ENCODE measurements at places on chromosomes 13 and 19.

DNA sequence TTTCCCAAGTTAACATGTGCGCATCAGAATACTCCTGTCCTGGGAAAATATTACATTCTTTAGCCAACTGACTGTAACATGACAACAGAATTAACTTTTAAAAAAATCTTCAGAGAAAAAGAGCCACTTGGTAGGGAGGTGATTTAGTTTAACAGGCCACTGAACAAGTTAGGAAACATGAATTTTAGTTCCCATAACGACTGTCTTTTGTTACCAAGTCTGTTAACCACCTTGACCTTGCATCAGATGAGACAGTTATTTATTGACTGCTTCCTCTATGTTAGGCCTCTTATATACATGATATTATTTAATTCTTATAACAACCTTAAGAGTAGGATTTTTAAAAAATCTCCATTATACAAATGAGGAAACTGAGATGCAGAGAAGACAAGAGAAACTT lies 268.6 kb downstream of the NDFIP2 start:
- DNase-seq: no peak

DNA sequence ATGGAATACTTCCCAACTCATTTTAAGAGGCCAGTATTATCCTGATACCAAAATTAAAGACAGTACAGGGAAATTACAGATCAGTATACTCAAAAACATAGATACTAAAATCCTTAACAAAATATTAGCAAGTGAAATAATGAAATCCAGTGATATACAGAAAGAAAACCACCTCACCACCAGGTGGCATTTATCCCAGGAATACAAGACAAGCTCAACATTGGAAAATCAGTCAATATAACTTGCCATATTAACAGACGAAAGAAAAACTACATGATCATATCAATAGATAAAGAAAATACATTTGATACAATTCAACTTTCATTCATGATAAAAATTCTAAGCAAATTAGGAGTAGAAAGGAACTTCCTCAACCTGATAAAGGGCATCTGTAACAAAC lies 6.7 kb upstream of the GNA15 start:
- peak; percentile 18 for DNase-seq

- DNase-seq: no peak
Observed at GRCh38 chr13:45704854-45705695, 3.0 kb downstream of the CBY2 start.

GRCh38 chr19:45638930-45639729 lies at the start of gene EML2:
Gene EML2 (minus strand): TSS chr19:45639397. CDS start chr19:45639376, 21 bp downstream.
- no peak for DNase-seq

DNA sequence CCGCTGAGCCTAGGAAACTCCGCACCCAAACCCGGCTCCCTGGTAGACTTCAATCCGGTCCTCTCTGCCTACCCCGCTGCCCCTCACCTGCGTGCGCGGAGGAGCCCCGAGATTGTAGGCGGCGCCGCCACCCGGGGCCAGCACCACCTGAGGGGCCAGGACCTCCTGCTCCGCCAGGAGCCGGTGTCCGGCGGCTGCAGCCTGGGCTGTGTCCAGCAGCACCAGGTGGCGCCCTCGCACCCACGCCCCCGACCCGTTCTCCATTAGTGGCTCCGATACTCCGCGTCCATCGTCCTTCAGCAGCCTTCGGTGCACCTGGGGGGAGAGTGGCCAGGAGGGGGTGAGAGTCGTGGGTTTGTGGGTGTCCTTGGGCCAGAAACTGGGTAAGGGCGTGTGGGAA lies 18.5 kb downstream of the MAN2B1 start:
- DNase-seq: no peak

- DNase-seq: no peak
Observed at GRCh38 chr19:1651568-1652291, 685 bp downstream of the TCF3 start.

DNA sequence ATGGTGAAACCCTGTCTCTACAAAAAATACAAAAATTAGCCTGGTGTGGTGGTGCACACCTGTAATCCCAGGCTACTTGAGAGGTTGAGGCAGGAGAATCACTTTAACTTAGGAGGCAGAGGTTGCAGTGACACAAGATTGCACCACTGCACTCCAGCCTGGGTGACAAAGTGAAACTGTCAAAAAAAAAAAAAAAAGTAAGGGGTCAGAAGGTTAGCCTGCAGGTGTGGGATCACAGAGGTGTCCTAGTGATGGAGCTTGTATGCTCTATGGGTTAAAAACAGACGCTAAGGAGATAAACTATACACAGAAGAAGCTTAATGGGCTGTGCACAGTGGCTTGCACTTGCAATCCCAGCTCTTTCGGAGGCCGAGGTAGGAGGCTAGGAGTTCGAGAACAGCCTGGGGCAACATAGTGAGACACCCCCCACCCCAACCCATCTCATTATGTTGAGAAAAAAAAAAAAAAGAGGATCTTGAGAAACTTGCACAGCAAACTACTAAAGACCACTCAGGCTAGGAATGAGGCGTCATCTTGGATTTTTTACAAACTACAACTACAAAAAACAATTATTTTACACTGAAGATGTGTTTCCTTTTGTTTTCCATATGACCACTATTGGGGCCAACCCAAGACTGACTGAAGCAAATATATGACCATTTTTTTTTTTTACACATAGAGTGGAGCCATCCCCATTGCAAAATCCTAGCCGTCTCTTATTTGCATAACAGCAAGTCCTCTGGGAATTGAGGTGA lies 7.9 kb downstream of the FOSB start:
- no peak for DNase-seq

DNA sequence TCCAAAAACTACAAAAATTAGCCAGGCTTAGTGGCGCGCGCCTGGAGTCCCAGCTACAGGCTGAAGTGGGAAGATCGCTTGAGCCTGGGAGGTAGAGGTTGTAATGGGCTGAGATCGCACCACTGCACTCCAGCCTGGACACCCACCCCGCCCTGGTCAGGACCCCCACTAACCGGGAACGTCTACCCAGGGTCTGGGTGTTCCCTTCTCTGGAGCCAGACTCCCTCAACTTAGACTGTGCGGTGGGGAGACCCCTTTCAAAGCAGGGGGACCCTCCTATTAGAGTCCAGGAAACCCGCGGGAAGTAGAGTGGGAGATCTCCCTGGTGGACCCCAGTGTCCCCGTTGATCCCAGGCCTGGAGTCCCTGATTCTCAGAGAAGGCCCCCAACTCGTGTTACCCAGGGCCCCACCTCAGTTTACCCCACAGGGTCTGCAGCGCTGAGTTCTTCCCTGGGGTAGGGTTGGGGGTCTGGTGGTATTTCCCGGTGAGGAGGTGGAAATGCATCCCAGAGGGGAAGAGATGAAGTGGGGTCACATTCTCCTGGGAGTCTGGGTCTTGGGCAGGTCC lies 6.1 kb upstream of the ARRDC2 start:
- no peak for DNase-seq

GRCh38 chr13:109611912-109612691 lies 174.3 kb downstream of the IRS2 start:
- DNase-seq: no peak

DNA sequence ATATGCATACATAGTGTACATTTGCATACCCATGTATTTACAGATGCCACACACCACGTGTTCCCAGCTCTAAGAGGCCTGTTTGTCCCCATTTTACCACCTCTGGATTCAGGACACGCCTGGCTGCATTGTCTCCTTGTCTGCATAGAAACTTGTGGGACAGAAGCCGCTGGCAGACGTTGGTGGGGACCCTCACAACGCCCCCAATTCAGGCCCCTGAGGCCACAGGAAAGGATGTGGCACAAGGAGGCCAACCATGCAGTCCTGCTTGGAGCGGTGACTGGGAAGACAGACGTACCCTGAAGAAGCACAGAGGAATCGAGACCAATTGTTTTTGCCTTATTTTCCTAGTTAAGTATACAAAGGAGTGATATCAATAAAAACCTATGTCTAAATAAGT lies 96.1 kb downstream of the ANKRD10 start:
- DNase-seq: no peak

GRCh38 chr13:106182404-106182803 lies 353.1 kb downstream of the EFNB2 start:
- peak; percentile 77 for DNase-seq

GRCh38 chr13:110284779-110285484 lies 22.0 kb downstream of the COL4A1 start:
- no peak for DNase-seq

DNA sequence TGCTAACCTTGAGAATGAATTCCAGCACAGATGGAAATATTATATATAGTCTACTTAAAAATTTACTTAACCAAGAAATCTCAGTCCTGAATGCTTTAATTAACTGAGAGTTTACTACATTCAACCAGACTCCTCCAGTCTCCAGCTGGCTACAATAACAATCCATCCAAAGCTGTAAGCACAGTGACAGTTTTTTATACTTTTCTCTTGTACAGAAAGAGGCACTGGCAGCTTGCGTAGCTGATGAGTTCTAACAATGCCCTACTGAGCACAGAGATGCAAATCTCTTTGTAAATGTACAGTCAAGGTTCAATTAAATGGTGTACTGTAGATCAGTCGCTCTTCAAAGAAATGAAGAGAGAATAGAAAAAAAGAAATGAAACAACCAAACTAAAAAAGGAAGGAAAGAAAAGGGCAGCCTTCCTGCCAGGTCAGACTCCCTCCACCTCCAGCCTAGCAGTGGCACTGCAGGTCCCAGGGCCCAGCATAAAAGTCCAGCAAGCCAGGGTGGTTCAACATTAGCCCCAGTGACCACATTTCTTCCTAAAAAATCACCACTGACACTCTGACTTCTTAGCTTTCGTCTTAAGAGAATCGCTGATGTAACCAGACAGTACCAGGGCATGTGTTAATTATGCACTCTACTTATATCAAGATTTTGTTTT lies 88.4 kb downstream of the SACS start:
- no peak for DNase-seq

- DNase-seq: no peak
Observed at GRCh38 chr13:110418944-110419343, 111.9 kb downstream of the COL4A2 start.

- no peak for DNase-seq
Observed at GRCh38 chr13:91155512-91156114, 191.9 kb upstream of the MIR17HG start.

- DNase-seq: peak; percentile 21
Observed at GRCh38 chr19:12847159-12848139, 9.1 kb downstream of the MAST1 start.

DNA sequence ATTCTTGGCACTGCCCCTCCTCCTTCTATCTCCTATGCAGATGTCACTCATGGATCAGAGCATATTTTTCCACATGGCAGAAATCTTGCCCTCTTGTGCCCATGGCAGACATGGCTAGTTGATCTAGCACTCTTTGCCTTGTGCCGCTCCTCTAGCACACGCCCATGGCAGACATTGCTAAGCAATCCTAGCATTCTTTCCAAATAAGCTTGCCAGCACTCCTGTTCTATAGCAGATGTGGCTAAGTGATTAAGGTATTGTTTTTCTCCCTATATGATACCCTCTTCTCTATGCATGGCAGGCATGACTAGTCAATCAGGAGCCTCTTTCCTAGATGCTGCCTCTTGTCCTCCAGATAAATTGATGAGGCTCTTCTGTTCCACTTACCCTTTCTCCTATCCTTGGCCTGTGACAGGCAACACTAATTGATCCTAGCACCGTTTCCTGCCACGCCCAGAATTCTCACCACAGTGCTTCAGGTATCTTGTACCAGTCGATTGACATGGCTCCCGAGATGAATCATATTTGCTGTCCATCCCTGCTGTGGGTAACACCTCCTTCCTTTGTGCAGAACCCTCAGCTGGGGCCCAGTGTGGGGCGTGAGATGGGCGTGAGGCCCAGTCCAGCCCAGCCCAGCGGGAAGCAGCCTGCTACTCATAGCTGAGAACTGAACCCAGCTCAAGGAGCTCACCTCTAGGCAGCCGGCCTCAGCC lies 26.9 kb downstream of the TMED1 start:
- no peak for DNase-seq

- DNase-seq: no peak
Observed at GRCh38 chr19:41083516-41083915, 4.7 kb upstream of the CYP2A13 start.

DNA sequence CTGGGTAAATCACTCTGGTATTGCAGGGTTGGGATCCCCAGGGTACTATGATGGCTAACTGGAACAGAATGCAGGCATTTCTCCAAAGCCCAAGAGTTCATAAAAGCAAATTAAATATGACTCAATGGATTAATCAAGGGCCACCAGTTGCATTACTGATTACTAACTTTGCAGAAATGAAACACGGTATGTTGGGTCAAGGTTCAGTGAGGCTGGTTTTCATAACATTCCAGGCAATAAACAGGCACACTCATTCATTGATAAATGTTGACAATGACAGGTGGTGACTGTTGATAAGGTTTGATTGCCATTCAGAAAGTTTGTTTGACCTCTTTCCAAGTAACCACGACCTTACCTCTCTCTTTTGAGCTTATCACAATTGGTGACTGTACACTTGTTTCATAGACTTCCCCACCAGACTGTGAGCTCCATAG lies 506 bp upstream of the AP1M1 start:
- DNase-seq: peak; percentile 71

GRCh38 chr19:887072-887471 lies 5.9 kb downstream of the MED16 start:
- DNase-seq: no peak

DNA sequence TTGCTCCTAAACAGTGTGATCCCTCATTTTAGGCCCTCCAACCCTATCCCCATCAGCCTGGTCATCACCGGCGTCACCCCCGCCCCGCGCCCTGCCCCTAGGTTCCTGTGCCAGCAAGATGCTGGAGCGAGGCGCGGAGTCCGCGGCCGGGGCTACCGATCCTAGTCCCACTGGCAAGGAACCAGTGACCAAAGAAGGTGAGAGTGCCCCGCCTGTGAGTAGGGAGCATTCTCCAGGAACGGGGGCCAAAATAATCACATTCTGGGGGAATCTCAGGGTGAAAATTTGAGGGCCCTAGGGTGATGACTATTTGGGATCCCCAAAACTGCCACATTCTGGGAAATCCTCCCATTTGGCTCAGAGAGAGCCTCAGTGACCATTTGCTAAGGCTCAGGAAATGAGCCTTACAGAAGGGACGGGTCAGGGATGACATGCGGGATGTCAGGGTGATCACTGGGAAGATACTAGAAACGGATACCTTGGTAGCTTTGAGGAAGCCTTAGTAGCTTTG lies 1.4 kb downstream of the ZNF575 start:
- no peak for DNase-seq

DNA sequence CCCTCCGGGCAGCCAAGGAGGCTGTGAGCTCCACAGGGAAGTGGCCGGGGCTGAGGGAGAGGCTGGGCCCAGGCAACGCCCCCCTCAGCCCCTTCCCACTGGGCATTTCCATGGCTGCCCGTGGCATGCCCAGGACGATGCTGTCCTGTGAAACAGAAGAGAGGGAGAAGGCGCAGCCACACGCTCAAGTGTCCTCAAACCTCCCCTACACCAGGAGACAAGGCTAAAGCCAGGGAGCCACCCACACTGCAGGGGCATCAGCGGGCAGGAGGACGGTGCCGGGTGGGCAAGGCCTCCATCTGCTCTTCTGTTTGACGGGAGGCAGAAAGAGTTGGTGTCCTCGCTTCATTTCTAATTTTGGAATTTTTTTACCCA lies 14.2 kb upstream of the PROZ start:
- no peak for DNase-seq

- no peak for DNase-seq
Observed at GRCh38 chr13:91620670-91621141, 222.3 kb downstream of the GPC5 start.

- no peak for DNase-seq
Observed at GRCh38 chr19:32091241-32091640, 254.2 kb upstream of the ZNF507 start.

- DNase-seq: no peak
Observed at GRCh38 chr19:45878043-45878794, 7.7 kb downstream of the IRF2BP1 start.

- DNase-seq: no peak
Observed at GRCh38 chr19:49116544-49116943, 2.4 kb downstream of the LIN7B start.

All from fibroblast of skin of left biceps (primary cell).